Neuronal stem cell (in vitro differentiated cells): ENCODE measurements at places on chromosomes 5 and 9.

DNA sequence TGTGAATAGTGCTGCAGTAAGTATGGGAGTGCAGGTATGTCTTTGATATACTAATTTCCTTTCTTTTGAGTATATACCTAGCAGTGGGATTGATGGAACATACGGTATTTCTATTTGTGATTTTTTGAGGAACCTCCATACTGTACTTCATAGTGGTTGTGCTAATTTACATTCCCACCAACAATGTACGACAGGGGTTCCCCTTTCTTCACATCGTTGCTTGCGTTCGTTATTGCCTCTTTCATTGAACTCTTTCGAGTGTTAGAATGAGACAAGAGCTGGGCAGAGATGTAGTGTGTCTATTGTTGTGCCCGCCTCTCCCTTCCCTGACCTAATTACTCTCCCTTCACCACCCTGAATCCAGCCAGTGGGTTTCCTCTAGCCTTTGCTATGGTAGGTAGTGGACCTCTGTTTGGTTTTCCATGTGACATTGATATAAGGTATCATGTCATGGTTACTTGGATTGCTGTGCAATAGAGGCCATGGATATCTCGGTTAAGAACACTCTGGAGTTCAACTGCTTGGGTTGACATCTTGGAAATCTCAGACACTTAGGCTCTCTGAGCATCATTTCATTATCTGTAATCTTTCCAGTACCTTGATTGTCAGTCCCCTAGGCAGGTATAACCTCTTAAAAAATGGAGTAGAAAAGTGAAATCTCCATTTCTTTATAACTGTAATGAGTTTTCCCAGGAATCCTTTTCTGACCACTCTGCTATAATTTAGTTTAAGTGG, 19.5 kb downstream of the AOPEP start:
- no peak for DNase-seq

DNA sequence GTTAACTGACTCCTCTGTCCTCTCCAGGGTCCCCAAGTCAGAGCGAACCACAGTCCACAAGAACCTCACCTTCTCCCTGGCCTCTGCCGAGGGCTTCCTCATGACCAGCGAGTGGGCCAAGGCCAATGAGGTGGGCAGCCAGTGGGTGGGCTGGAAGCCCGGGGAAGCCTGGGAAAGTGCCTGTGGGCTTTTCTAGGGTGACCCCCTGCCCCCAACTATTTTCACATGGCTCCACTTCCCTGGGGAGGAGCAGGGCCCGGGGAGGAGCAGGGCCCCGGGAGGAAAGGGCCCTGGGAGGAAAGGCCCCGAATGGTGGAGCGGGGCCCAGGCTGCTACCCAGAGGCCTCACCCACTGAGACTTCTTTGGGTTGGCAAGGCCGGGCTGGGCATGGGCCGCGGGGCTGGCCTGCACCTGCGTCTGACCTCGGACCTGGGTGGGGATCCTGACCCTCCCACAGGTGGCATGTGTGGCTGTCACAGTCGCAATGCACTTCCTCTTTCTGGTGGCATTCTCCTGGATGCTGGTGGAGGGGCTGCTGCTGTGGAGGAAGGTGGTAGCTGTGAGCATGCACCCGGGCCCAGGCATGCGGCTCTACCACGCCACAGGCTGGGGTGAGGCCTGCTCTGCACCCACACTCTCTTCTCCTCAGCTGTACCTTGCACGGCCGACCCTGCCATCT, 17.9 kb downstream of the ADGRD2 start:
- DNase-seq = no peak

GRCh38 chr5:69230181-69230580, 4.5 kb upstream of the CDK7 start:
- DNase-seq = no peak

DNA sequence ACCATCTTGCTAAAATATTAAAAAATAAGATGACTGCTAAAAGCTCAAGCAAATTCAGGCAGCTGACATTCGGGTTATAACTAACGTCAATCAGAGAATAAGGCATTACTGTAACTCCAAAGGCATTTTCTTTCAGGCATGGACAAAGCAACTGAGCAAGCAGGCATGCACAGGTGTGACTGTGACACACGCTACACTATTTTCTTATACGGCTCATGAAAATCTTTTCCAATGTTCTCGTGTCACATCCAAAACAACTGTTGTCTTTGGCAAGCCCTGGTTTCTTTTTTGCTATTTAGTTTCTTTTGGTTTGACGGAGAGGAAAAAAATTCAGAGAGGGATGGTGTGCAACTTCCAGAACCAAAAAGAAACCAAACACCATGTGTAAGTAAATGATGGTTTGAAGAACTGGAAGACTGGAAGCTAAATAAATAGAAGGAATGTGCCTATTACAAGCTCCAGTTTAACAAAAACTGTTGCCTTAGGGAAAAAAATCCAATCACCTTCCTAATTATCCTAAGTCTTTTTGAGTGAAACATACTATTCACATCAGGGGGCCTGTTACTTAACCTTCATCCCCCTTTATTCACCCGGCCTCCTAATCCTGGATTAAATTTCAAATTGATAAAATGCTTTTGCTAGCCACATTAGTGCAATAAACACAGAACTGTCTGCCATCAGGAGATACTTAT, 277.6 kb downstream of the PSAT1 start:
- DNase-seq = peak; percentile 59

- no peak for DNase-seq
These were observed 802.2 kb upstream of the WWC1 start for GRCh38 chr5:167489202-167489601.

GRCh38 chr9:95030920-95031642, 286.4 kb downstream of the FANCC start:
- no peak for DNase-seq

DNA sequence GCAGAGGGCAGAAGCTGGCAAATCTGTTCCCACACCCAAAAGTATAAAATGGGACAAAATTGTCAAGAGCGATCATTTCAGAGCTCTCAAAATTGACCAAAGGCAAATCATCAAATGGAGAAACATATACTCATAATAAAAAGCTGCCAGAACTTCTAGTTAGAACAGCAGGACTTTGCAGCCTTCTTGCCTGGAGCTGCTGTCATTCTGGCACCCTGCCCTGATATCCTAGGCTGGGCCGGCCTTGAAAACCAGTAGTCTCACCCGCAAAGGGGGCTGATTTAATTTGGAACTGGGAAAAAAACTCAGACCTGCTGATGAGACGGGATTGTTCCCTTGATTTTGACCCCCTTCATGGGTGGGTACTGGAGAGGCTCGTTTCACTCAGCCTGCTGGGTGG, 18.5 kb downstream of the OR2V1 start:
- DNase-seq = no peak

DNA sequence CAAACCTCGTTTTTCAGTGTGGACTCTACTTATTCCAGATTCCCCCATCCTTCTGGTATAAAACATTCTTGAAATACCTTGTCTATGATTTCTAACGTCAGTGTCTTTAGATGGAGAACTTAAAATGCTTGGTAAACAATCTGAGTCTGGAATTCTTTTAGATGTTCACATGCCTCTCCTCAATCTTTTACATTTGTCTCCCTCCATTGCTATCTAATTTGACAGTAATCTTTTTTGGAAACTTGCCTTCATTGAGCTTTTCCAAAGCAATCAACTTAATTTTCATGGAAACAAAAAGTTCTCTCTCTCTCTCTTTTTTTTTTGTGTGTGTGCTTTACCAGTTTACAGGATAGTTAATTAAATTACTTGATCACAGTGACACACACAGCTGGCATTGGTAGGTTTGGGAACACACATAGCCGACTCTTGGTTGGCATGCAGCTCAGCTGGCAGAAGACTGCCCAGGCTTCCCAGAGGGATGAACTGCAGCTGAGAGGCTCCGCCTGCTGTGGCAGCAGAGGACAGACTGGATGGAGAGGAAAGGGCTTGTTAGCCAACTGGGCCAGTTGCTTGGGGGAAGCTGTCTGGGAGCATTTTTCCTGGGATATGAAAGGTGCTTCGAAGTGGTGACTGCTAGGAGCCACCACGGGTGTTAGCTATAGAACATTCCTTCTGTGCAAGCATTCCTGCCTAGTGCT, 271.3 kb downstream of the ZSWIM6 start:
- DNase-seq = no peak

DNA sequence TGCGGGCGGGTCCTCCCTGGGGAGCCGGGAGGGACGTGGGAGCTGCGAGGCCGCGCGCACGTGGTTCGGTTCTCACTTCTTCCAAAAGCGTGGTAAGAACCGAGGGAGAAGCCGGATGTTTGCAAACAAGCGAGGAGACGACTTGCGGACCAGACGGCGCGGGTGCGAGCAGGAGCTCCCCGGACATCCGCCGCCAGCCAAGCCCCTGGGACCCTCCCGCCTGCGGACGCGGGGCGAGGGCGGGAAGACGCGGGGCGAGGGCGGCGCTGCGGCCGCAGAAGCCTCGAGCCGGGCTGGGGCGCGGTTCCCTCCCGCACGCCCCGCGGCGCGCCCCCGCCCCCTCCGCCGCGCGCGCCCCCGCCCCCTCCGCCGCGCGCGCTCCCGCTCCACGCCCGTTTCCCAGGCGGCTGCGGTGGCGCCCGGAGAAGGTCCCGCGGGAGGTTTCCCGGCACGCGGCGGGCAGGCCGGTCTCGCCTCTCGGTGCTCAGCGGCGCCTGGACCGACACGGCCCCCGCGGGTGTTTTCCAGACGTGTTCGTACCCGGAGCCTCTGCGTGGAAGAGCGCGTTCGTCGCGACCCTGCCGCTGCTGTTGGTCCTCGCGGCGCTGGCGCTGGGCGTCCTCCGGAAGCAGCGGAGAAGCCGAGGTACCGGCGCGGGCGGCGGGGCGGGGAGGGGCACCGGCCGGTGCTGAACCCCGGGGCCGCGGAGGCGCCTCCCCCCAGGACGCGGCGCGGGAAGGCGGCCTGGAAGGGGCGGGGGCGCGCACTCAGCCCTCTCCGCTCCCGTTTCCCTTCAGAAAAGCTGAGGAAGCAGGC, 12.8 kb downstream of the BTNL9 start:
- DNase-seq = no peak

GRCh38 chr9:36690412-36691168, 117.9 kb downstream of the MELK start:
- DNase-seq = no peak

DNA sequence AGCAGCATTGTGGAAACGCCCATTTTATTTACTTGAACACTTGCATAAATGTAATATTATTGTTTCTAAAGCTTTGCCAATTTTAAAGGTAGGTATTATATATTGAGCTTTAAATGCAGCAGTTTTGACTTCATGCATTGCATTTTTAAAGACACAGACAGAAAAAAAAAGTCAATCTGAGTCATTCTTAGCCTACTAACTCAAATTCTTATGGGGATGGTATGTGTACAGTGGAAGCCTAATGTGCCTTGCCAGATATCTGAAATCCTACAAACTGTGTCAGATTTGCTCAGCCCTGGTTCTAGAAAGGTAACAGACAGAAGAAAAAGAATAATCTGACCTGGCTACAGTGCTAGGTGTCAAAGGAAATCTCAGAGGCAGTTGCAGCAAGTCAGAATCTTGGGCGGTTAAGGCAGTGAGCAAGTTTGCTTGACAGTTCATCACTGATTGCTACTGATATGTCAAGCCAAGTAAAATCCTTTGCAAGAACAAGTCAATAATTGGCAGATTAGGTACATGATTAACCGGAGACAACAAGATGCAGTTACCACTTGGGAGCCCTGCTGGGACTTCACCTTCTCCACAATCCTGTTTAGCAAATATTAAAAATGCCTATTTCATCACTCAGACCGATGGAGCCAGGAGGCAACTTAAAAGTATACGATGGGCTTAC, 224.8 kb upstream of the WWC1 start:
- DNase-seq = no peak
